ENCODE measurements at places on chromosomes 3 and 15. TPM values are rescaled to one million over a fixed set of nuclear protein-coding genes. Genes with fewer than 3 reads are reported as not detected.

The SLC28A2 gene
- 0.20 TPM for polyA plus RNA-seq

The HTR3E gene
- 0.04 TPM for polyA plus RNA-seq

The A4GNT gene
- 1.7 TPM for polyA plus RNA-seq

The FAM81A gene
- polyA plus RNA-seq, result 22.5 TPM

The TNFAIP8L3 gene
- 2.4 TPM for polyA plus RNA-seq

The CYP11A1 gene
- polyA plus RNA-seq, result 1.3 TPM

The ECE2 gene
- polyA plus RNA-seq, result not detected

The RBPMS2 gene
- polyA plus RNA-seq, result 13.5 TPM

All from right renal pelvis (tissue), 4 donors.